Lung (tissue), 17 donors: ENCODE measurements at places on chromosomes 4 and X.

DNA sequence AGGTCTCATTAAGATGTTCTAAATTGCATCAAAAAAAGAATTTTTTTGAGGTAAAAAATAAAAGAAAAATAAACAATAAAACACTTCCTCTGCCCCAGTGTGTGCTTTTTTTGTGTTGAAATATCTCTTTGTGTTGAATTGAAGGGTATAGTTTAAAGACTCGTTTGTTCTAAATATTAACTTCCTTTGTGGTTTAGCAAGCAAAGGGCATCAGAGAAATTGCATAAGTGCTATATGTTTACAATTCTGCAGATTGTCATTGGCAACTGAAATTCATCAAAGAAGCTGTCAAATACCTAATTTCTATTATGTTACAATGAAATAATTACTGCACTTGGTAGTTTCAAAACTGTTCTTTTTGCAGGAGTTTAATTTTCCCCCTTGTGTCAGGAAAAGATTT lies 260.5 kb downstream of the DKK2 start:
- DNase-seq, result peak; percentile 3

DNA sequence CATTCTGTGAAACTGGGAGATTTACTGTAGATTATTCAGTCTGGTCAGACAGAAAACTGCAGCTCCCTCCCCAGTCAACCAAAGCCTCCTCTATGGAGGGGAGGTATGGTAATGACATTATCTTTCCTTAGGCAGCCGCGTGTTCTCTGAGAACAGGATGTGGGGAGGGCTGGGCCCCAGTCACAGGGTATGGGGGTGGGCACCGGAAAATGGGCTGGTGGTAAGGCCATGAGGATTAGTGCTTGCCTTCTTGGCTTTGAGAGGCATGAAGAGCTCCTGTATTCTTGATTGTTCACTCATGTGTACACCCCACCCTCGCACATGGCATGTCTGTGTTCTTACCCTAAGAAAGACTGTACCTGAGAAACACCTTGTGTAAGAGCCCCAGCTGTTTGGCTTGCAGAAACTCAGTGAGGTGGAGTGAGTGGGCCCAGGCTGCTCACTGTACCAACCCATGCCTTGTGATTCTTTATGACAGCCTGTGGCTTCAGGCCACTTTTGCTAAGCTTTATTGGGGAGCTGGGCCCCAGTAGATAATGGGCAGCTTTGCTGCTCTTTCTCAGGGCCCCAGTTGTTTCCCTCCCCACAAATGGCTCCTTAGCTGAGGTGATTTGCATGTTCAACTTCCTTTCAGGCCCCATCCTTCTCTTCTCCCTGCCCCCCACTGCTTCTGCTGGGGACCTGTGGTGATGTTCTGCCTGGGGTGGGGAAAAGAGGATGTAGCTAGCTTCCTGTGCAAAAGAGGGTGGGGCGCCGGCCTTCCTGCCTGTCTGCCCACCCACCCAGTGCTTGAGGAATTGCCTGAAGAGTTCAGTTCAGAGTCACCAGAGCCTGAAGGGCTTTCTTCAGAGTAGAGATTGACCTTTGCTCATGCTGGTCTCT lies 30.7 kb downstream of the MSN start:
- DNase-seq, result peak; percentile 25

- DNase-seq, result no peak
Observed at GRCh38 chrX:107135049-107135964, 16.7 kb upstream of the RBM41 start.

DNA sequence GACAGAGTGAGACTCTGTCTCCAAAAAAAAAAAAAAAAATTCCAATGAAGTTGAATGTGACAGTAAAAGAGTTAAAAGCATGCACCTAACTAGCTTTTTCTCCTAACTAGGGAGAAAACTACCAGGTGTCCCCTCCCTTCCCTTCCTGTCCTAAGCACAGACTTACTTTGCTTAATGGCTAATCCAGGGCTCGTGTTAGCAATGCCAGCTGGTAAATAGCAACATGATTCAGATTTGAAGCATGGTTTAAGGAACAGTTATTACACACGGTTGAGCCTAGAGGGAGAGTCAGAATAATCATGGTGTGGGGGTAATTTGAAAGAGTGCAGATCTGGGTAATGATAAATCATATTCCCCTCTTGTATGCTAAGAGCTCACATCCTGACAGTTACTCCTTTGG lies 338.3 kb downstream of the STIM2 start:
- DNase-seq, result no peak

- DNase-seq, result peak; percentile 24
Observed at GRCh38 chr4:109631532-109632108, 71.6 kb downstream of the MCUB start.
